T-cell (primary cell): ENCODE measurements at places on chromosomes 16 and 17. TPM values are rescaled to one million over a fixed set of nuclear protein-coding genes. Genes with fewer than 3 reads are reported as not detected.

The PIRT gene
- not detected for total RNA-seq

The HSD11B2 gene
- 0.20 TPM for total RNA-seq

The TNS4 gene
- total RNA-seq = 0.66 TPM

The LGALS9B gene
- total RNA-seq = 0.30 TPM

The TLCD1 gene
- total RNA-seq = 1.2 TPM

The NEK8 gene
- 13.6 TPM for total RNA-seq

The PABPN1L gene
- not detected for total RNA-seq

The MYL4 gene
- total RNA-seq = not detected

The AANAT gene
- not detected for total RNA-seq

The IGF2BP1 gene
- total RNA-seq = not detected

The CDH16 gene
- not detected for total RNA-seq
